Activated gamma-delta T cell (primary cell): ENCODE measurements at places on chromosomes 16 and 17.

- DNase-seq, result no peak
These were observed 61.1 kb upstream of the MTMR4 start for GRCh38 chr17:58575511-58575910.

GRCh38 chr17:31803494-31804213 lies 55.4 kb downstream of the COPRS start:
- no peak for DNase-seq

- DNase-seq, result no peak
These were observed 15.6 kb downstream of the QPRT start for GRCh38 chr16:29694384-29695195.

DNA sequence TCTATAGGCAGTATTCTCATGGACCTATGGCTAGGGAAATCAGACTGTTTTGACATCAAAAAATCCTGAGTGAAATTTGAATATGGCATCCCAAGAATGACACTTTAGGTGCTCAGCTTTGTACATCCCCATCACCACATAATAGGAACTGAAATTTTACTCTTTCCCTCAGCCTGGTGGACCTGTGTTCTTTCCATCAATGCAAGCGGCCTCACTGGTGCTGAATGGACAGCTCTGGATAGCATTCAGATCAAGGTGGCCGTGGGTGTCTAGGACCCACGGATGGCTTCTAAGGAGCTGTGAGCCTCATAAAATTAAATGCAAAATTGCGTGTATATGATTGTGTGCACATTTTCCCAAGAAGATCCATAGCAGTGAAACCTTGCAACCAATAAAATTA lies 152.6 kb downstream of the MAP2K6 start:
- DNase-seq, result no peak

GRCh38 chr17:36525113-36525512 lies 9.6 kb downstream of the MYO19 start:
- DNase-seq, result no peak

DNA sequence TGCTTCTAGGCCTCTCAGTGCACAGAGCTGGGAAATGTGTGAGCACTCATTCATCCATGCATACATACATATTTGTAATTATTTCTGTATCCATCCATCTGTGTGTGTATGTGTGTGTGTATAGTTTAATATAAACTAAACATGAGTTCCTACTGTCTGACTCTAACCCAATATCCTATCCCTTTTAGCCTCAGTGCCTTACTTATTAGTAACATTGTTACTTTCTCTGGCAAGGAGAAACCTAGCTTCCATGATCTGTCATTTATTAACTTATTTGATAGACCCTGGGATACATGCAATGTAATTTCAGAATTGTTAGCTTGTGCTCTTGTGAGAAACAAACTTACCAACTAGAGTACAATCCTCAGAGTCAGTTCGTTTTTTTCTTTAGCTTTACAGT lies 59.0 kb upstream of the WSCD1 start:
- no peak for DNase-seq

DNA sequence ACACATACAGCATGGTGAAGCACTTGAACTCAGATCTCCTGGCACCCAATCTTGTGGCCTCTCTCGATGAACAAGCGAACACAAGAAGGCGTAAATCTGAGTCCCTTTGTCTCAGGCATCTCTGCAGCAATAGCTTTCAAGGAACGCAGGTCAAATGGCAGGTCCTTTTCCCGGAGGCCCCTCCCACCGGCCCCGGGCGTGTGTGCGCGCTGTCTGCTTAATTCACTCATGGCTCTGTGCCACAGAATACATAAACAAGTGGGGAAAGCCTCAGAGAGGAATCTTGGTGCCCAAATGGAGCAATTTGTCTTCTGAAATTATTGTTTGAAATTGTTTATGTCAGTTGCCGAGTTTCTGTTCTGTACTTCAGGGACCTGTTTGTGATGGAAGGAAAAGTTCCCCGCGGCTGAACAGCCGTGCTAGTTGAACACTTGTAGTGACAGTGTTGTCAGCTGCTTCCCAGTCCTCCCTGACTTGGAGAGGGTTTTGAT lies 14.8 kb downstream of the MYOCD start:
- DNase-seq, result no peak

DNA sequence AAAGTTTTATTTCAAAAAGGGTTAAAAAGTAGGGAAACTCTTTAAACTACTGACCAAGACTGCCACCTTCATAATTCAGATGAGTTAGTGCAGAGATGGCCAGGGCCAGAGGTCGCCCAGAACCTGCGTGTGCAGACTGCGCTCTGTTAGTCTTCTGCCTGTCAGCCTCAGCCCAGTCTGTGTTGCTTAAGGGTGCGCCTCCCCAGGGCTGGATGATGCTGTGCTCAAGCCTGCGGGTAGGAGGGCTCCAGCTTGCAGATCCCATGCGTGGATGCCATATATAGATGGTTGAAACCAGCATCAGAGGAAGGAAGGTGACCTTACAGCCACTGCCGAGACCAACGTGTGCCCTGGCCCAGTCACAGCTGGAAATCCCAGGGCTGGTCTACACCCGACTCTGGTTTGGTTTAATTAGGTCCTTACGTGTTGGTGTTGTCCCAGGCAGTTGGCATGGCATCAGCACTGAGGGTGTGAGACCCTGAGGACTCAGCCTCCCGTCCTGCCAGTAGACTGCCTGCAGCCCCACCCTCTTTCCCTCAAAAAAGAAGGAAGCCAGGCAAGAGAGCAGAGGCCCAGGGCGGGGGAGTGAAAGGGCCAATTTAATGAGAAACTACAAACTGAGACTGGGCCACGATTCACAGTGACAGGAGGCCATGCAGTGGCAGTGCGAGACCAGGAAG lies 27.7 kb downstream of the CDIP1 start:
- no peak for DNase-seq

GRCh38 chr17:42475121-42475520 lies 16.4 kb downstream of the ATP6V0A1 start:
- DNase-seq, result no peak

- no peak for DNase-seq
These were observed 100.8 kb downstream of the TMEM132E start for GRCh38 chr17:34680151-34680550.

DNA sequence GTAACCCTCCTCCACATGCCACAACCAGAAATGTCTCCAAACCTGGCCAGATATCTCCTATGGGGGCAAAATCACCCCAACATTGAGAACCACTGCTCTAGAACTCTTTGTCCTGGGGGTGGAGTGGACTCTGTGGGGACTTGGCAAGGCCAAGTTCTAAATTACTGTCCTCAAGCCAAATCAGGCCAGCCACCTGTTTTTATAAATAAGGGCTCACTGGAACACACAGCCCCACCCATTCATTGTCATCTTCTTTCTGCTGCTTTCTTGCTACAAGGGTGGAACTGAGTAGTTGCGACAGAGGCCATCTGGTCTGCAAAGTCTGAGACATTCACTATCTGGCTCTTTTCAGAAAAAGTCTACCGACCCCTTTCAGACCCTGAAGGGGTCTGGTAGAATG lies 26.8 kb upstream of the TMEM220 start:
- DNase-seq, result no peak

- DNase-seq, result no peak
These were observed 3.3 kb upstream of the CLTC start for GRCh38 chr17:59616253-59616920.

DNA sequence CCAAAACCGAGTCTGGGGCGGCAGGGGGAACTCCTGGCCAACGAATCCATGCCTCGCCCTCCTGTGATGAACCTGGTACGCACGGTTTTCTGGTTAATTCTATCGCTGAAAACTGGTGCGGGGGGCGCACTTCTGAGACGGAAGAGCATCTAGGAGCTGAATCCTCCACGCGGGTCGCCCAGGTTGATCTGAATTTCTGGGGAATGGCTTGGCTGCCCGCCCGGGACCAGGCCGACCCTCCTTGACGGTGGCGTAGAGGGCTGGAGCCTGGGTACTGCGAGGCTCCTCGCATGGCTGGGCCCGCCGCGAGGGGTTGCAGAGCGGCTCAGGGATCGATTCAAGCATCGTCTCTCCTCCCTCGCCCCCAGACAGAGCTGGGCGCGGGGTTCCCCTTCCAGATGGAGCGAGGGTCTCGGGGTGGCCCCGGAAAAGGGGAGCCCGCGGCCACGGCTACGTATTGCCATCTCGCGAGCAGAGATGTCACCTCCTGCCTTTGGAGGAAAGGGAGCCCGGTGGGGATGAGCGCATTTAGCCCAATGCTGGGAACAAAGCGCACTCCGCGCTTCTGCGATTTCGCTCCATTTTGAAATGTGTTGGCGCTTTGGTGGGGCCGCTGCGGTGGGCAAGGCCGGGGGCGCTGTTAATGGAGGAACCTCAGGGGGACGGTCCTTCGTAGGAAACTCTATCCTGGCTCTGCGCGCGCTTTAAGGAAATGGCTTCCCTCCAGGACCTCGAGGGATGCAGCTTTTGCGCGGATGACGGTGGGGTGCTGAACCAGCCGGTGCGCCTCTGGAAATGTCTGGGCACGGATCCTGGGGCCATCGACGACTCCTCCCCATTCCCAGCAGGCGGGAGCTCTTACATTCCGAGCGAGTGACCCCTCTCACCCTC lies 2.7 kb downstream of the MAPT start:
- DNase-seq, result no peak

DNA sequence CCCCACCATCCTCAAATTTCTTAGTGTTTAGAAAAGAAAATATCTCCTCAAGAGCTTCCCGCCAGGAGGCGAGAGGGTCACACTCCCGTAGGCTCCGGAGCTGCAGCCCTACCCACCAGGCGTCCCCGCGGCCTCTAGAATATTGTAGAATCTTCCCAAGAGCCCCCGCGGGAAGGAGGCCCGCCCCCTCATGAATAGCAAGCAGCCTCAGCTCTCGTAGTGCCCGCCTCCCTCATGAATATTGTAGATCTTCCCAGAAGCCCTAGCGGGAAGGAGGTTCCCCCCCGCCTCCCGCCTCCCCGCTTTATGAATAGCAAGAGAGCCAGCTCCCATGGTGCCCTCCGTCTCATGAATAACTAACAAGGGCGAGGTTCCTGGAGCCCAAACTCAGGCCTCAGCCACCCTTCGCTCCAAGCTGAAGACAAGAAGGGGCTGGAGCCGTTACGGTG lies at the start of gene FBXO47:
Gene FBXO47, minus strand, starts transcription at position 114 of the 449 bp plus-strand sequence. CDS start 4,378 bp downstream, outside the sequence.
- DNase-seq, result peak; percentile 34

DNA sequence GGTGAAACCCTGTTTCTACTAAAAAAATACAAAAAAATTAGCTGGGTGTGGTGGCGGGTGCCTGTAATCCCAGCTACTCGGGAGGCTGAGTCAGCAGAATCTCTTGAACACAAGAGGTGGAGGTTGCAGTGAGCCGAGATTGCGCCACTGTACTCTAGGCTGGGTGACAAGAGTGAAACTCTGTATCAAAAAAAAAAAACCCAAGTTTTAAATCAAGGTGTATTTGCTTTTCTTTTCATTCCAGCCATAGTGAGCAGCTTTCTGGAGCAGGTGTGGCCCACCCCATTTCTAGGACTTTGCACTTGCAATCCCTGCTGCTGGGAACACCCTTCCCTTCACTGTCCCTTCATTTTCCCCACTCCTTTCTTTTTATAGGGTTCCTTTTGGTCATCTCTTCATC lies 28.8 kb downstream of the TMEM238L start:
- no peak for DNase-seq

DNA sequence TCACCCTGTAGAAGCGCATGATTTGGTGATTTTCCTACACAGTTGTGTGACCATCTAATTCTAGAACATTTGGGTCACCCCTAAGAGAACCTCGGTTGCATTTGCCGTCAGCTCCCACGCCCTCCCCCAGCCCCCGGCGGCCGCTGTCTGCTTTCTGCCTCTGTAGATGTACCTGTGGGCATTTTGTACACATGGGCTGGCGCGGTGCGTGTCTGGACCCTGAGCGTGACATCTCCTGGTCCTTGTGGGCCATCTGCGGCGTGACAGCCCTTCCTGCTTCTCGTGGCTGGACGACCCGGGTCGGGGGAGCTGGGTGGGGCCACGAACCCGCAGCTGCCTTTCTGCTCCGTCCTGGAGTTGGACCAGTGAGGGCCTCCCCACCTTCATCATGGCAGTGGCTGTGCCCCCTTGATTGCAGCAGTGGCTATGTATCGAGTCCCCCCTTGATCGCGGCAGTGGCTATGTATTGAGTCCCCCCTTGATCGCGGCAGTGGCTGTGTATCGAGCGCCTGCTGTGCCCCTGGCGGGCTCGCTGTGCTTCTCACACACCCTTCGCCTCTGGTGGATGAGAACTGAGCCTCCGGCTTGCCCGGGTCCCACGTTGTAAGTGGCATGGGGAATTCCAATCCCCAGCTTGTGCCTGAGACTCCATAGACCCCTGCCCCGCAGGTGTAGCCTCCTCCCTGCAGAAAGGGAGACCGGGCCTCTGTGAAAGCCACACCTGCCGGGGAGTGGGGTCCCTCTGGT lies 24.1 kb downstream of the GSE1 start:
- no peak for DNase-seq

DNA sequence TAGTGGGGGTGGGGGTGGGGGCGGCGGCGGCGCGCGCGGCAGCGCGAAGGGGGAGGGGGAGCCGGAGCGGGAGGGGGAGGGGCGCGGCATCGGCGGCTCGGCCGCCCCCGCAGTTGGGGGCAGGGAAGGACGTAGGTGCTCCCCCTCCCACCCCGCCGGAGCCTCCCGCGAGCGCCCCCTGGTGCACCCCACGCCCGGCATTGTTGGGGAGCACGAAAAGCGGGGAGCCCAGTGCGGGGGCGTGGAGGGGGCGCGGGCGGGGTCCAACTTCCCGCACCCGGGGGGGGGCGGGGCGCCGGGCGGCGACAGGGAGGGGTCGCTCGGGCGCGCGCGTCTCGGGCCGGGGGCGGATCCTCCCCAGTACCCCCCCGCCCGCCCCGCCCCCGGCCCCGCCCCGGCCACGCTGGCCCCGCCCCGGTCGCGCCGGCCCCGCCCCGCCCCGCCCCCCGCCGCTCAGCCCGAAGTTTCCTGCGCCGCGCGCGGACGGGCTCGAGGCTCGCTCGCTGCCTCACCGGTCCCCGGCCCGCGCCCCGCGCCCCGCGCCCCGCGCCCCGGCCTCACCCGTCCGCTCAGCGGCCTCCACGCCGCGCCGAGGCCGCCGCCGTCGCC lies at the start of gene CACNA1H:
Gene CACNA1H, plus strand, starts transcription at position 456 of the 609 bp plus-strand sequence. CDS start 632 bp downstream, outside the sequence.
- peak; percentile 51 for DNase-seq

DNA sequence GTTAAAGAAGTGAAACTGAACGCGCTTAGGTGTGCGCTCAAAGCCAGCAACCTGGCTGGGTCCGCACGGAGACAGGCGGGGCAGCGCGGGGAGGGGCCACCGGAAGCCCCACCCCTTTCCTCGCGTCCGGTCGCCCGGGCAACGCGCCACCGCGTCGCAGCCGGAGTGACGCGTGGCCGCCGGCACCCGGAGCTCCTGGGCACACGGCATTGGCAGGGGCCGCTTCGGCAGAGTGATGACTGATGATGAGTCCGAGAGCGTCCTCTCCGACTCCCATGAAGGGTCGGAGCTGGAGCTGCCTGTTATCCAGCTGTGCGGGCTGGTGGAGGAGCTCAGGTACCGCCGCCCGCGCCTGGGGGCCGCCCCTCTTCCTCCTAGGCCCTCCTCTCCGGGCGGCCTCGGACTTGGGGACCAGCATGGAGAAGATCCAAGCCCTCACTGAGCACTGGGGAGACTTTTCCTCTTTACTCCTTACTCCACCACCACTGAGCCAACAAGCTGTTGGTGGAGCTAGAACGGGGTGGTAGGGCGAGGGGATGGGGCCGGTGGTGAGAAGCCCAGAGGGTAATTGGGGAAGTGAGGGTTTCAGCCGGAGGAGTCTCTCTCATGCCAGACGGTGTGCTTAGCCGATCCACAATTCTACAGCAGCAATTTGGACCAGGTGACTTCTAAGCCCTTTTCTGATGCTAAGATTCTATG lies 44.9 kb downstream of the PRSS54 start:
- peak; percentile 71 for DNase-seq

- DNase-seq, result peak; percentile 50
These were observed 23.2 kb upstream of the NTN1 start for GRCh38 chr17:8997994-8998628.

- no peak for DNase-seq
These were observed 3.0 kb downstream of the TBC1D16 start for GRCh38 chr17:80032614-80033171.
